Stimulated activated CD8-positive, alpha-beta memory T cell treated with anti-CD3 and anti-CD28 coated beads, Interleukin-4, amount 100 ng/mL, for 1 hour (primary cell): ENCODE measurements at places on chromosomes 5 and 9.

- no peak for DNase-seq
Measured at GRCh38 chr9:121640076-121640475, 11.4 kb upstream of the DAB2IP start.

DNA sequence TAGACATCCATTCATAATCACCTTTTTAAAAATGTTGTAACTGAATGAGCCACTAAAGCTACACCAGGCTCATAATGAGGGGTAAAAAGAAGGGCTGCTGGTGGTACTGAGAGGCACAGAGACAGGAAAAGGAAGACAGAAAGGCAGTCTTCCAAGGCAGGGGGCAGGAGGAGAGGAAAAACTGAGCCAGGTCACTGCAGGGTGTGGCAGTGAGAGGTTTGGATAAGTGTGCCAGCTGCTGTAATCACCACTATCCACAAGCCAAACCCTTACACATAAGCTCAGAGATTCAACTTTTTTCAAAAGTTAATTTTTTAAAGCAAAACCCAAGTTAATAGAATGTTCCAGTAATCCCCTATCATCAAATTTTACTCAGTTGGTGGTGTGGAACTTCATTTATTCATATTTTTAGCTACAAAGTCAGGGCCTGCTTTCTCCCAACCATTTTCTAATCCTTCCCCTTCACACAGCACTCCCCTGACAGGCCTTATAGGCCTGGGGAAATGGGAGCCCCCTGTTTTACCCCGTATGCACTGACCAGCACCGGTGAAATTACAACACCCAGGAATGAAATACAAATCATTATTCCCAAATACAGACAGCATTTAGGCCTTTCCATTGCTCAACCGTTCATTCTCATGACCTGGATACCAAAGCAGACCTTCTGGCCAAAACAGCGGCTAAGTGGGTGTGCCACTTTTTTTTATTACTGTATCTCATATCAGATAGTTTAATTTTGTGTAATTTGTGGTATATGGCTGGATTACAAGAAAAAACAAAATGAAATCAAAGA lies 76.3 kb downstream of the EFNA5 start:
- DNase-seq = no peak

DNA sequence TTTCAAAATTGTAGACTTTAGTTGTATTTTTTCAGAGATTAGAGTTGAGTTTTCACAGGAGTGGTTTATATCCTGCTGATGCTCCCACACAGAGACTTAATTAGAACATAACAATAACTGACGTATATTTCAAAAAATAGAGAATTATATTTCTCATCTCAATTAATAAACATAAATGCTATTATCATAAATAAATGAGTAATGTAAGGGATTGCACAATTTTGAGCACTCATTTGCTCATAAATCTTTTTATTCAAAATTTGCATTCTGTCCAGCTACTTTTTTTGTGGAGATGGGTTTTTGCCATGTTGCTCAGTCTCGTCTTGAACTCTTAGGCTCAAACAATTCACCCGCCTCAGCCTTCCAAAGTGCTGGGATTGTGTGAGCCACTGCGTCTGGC lies 515.7 kb upstream of the RORB start:
- DNase-seq = no peak

DNA sequence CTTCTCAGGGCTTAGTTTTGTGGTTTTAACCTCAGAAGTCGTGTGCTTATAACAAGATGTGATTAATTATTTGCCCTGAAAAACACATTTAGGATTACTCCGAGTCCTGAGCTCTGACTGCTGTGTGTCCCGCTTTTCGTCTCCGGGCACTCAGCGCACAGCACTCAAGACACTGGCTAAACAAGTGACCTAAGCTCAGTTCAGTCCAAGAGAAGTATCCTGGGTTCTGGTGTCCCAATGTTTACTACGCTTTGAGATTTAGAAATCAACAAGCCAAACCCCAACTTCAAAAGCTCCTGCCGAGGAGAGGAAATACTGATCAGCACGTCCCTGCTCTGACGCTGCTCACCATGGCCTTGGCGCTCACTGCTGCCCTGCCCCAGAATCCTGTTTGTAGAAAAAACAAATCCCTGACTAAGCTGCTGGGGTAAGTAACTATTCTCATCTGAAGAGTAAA lies 53.2 kb downstream of the IPPK start:
- no peak for DNase-seq
